Fibroblast of lung (primary cell): ENCODE measurements at places on chromosomes 5 and 9. TPM values are rescaled to one million over a fixed set of nuclear protein-coding genes. Genes with fewer than 3 reads are reported as not detected.

The OBP2B gene
- not detected in 2 replicates for total RNA-seq

The ZDHHC11 gene
- total RNA-seq: 2.5 and 2.6 TPM in 2 replicates

DNA sequence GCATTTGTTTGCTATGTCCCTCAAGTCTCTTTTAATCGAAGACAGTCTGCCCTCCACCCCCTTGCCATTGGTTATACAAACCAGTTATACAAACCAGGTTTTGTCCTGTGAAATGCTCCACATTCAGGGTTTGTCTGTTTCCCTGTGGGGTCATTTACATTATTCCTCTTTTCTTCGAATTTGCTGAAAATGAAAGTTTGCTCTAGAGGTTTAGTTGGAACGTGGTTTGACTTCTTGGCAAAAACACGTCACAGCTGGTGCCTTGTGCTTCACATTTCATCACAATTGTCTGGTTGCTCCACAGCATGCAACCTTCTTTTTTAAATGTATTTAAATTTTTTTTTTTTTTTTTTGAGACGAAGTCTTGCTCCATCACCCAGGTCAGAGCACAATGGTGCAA is 4.2 kb upstream of the HAVCR2 start:
- no peak overlapping the region for H3K27ac ChIP-seq
- no peaks in the 10 kb centered on the region for H3K27me3 ChIP-seq
- no peak overlapping the region for H3K4me3 ChIP-seq
- DNase-seq: no peak

The MAMDC4 gene
- 3.3 and 4.6 TPM in 2 replicates for total RNA-seq

The FANCC gene
- 7.4 and 8.9 TPM in 2 replicates for total RNA-seq

The C9 gene
- total RNA-seq: under 0.01 and 0.33 TPM in 2 replicates

The FST gene
- 129 and 759 TPM in 2 replicates for total RNA-seq

GRCh38 chr5:80219391-80219790 is 36.5 kb downstream of the SERINC5 start:
- no peak overlapping the region for H3K4me3 ChIP-seq
- peaks cover 2% of the 10 kb centered on the region for H3K4me1 ChIP-seq
- no peak for DNase-seq
- H3K27ac ChIP-seq: no peak overlapping the region
